Activated naive CD8-positive, alpha-beta T cell treated with anti-CD3 and anti-CD28 coated beads for 36 hours (primary cell): ENCODE measurements at places on chromosomes 1 and 21. TPM values are rescaled to one million over a fixed set of nuclear protein-coding genes. Genes with fewer than 3 reads are reported as not detected.

DNA sequence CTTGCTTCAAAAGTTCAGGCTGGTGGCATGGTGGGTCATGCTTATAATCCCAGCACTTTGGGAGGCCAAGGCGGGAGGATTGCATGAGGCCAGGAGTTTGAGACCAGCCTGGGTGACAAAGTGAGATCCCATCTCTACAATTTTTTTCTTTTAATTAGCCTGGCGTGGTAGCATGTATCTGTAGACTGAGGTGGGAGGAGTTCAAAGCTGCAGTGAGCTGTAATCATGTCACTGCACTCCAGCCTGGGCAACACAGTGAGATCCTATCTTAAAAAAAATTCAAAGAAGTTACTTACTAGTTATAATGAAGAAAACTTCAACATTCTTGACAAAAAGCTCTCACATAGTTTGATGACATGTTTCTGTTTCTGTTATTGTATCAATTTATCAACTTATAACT, 45.2 kb downstream of the SAMSN1 start:
- no peak for DNase-seq

GRCh38 chr1:84975035-84975434, 21.9 kb downstream of the MCOLN2 start:
- no peak for DNase-seq

- DNase-seq, result no peak
These were observed 101.7 kb upstream of the PRMT6 start for GRCh38 chr1:106954661-106955229.

DNA sequence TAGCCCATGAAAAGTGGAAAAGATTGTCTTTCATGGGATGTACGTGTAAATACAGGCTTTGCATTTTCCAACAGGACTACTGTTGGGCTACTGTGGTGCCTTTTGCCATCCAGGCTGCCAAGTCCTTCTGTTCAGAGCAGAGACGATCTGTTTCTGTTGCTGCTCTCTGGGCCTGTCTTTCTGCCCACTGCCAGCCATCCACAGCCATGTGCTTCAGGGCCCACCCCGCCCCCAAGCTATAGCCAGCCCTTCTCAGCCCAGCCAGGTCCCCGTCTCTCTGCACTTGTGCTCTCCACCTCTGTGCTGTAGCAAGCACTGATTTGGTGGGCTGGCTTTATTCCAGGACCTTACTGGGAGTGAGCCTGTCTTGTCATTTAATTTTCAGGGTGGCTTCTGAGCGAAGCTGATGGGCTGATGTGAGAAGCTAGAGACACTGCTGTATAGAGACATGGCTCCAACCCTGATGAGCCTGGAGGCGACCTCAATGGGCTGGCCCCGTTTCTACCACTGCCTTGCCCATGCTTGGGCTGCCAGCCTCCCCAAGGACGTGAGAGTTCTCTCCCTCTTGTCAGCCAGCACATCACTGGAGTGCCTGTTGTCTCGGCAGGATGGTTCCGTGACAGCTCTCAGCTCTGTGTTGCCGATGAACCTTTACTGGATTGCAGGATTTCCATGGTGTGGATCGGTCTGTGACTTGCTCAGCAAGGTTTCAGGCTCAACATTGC, 137.8 kb downstream of the PEX14 start:
- no peak for DNase-seq

DNA sequence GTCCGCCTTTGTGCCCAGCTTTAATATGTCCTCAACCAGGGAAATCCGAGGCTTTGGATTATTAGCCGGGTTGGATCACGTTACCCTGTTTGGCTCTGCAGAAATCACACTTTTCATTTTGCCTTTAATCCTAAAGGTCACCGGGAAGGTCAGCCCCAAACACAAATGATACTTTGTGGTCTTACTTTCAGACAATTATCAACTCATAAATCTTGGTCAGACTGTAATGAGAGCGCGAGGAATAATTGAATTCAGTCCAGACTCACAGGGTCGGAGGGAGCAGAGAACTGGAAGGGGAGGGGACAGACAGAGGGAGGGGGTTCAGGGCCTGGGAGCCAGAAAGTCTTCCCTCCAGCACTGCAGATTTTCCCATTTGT, 91.7 kb upstream of the NFIA start:
- DNase-seq, result no peak

- no peak for DNase-seq
These were observed 44.4 kb upstream of the CACHD1 start for GRCh38 chr1:64425521-64425920.

DNA sequence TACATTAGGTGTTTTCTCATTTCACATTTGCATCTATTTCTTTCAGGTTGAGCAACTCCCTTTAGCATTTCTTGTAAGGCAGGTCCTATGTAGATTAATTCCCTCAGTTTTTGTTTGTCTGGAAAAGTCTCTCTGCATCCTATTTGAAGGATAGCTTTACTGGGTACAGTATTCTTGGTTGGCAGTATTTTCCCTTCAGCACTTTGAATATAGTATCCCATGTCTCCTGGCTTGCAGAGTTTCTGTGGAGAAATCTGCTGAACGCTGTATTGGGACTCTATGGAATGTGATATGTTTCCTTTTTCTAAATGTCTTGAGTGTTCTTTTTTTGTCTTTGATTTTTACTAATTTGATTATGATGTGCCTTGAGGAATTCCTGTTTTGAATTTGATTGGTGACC, 28.9 kb upstream of the FAM163A start:
- no peak for DNase-seq

DNA sequence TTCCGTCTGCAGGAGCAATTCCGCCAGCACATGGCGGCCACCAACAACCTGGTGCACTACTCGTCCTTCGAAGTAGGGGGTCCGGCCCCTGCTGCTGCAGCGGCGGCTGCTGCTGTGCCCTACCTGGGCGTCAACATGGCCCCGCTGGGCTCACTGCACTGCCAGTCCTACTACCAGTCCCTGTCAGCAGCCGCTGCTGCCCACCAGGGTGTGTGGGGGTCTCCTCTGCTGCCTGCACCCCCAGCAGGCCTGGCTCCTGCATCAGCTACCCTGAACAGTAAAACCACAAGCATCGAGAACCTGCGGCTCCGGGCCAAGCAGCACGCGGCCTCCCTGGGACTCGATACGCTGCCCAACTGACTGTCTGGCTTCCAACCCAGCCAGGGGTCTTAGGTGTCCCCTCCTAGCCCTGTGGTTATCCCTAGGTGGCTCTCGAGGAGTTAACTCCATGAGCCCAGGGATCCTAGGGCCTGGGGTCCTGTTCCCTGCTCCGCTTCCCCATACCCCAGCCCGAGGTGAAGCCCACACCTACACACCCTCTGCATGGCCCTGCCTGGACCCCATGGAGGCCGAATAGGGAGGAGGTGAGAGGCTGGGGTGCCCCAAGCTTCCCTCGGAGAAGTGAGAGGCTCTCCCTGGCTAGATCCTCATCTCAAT, 22.6 kb downstream of the DMBX1 start:
- no peak for DNase-seq

DNA sequence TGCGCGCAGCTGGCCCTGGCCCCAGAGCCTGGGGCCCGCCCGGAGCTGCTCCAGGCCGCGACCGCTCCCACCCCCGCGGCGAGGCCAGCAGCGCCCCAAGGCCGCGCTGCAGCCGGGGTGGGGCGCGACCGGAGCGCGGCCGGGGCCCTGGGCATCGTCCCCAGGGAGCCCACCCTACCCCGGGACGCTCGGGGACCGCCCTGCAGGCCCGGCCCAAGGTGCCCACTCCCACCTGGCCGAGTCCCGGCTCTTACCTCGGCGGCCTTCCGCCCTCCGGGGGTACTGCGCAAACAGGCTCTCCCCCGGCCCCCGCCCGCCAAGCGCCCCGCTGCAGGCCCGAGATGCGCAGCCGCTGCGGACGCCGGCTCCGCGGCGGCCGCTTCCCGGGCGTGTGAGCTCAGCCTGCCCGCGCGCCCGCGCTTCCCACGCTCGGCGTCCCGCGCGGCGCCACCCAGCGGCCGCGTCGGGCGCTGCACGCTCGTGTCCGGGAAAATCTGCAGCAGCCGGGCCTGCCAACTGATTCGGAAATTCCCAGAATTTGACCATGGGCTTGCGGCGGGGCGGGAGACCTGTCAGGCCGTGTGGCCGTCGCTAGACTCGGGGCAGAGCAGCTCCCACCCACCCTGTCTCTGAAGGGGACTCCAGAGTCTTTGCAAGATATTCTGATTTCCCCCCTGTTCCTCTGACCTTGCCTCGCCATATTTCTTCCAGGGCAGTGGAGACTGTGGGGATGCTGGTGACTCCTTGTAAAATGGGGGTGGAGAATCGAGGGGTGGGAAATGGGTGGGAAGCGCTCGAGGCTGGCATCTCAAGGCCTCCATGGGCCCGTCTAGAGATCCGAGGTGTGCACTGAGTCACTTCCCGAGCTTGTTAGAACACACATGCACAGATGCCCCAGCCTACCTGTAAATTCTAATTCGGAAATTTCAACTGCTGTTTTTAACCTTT, 41.9 kb downstream of the CD34 start:
- peak; percentile 82 for DNase-seq

GRCh38 chr1:203465146-203465798, 10.3 kb upstream of the PRELP start:
- no peak for DNase-seq

DNA sequence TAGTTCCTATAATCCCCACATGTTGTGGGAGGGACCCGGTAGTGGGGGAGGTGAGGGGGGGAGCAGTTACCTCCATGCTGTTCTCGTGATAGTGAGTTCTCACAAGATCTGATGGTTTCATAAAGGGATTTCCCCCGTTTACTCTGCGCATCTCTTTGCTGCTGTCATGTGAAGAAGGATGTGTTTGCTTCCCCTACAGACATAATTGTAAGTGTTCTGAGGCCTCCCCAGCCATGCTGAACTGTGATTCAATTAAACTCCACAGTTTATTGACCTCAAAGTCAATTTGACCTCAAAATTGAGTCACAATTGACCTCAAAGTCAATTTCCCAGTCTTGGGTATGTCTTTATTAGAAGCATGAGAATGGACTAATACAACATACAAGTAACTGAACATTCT, 19.7 kb downstream of the DPH5 start:
- peak; percentile 4 for DNase-seq

DNA sequence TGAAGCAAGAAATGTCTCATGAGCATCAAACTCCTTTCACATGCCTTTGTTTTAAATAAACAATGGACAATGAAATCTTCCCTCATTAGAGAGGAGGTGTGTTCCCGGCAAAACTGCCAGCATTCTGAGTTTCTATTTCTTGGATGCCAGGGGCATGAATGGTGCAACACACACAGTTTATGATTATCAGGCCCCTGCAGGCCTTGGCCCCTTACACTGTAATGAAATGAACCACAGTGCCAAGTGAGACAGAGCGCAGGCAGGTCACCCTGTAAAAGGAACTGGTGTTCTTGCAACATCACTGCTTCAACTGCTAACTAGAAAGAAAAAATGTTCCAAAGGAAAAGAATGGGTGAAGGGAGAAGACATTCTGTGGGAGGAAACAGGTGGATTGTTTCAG, 3.8 kb upstream of the PIGC start:
- DNase-seq, result no peak

DNA sequence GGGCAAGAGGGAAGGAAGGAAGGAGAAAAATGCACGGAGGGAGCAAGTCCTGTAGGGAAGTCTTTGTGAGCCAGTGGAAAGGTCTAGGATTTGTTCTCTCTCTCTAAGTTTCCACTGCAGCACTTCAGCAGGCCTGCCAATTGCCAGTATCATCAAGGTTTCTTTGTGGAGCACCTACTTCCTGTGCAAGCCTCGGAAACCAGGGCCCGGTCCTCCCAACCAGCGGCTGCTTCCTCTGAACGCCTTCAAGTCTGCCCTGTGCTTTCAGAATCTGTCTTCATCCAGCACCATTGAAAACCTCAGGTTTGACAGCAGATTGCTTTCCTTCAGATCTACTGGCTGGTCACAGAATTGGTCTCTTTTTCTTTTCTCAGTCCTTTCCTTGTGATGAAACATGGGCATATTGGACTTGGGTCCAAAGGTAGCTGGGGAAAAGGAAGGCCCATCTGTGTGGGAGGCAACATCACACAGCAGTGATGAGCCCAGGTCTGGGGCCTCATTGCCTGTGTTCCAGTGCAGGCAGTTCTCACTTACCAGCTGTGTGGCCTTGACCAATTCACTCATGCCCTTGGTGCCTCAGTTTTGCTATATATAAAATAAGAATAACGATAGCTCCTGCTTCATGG, 144.5 kb downstream of the SEC16B start:
- DNase-seq, result no peak

DNA sequence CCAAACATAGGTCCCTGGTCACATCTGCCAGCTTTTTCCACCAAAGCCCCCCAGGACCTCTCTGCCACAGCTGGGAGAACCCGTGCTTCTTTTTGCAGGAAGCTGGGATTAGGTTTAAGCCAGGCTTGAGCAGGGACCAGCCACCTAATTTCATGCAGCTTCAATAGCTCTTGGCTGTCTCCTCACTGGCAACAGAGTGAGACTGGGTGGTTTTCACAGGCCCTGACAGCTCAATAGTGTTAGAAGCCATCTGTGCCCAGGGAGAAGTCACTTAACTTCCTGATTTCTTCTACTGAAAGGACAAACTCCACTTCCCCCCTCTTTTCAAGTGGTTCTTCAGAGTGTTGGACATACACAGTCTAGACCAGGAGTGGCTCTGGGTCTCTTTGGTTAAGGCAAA, 20.4 kb upstream of the SRSF4 start:
- DNase-seq, result no peak

DNA sequence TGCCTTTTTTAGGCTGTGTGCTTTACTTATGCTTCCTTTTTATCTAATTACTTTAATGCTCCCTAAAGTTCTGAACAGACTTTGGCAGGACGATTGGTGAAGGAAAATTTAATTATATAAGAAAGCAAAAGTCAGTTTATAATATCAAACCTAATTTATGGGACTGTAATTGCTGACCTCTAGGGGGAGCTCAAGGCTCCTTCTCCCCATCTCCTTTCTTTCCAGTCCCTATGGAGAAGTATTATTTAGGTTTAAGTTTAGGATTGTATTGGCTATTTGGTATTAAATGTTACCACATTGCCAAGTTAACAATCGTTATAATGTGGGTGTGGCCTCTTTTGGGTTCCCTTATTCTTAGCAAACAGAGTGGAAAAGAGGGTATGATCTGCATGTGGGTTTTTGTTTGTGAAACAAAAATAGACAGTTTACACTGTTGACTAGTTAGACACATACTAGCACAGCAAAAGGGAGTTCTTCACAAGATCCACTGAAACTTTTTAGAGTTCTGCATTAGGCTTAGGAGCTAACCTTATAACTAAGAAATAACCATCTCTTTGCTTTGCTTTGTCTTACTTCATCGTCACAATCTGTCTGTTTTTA, 48.2 kb upstream of the TNFSF4 start:
- DNase-seq, result no peak

The HCN3 gene
- 1.6 TPM for total RNA-seq

The CNTN2 gene
- total RNA-seq, result not detected

The KLF17 gene
- total RNA-seq, result not detected

The PGBD2 gene
- 4.4 TPM for total RNA-seq

The FAM3B gene
- total RNA-seq, result not detected

The AMY1A gene
- not detected for total RNA-seq

The RGS8 gene
- not detected for total RNA-seq
